Fibroblast of skin of right biceps (primary cell): ENCODE measurements at places on chromosomes 1 and 21.

DNA sequence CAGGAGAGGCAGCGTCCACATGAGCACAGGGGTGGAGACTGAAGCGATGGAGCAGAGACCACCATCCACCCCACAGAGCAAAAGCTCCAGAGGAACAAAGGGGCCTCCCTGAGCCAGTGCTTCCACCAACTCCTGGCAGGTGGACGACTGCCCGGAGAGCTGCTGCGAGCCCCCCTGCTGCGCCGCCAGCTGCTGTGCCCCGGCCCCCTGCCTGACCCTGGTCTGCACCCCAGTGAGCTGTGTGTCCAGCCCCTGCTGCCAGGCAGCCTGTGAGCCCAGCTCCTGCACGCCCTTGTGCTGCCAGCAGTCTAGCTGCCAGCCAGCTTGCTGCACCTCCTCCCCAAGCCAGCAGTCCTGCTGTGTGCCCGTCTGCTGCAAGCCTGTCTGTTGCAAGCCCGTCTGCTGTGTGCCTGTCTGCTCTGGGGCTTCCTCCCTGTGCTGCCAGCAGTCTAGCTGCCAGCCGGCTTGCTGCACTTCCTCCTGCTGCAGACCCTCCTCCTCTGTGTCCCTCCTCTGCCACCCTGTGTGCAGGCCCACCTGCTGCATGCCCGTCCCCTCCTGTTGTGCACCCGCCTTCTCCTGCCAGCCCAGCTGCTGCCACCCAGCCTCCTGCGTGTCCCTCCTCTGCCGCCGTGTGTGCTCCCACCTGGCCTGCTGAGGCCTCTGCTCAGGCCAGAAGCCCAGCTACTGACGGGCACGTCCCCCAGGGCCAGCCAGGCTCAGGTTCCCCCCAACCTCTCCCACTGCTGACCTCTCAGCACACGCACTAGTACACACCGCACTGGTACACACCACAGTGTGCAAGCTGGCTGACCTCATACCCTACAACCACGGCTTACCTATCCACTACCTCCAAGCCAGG lies 5.4 kb downstream of the KRTAP10-12 start:
- no peak for DNase-seq

GRCh38 chr21:37575580-37575979 lies 209.0 kb downstream of the DYRK1A start:
- no peak for DNase-seq

DNA sequence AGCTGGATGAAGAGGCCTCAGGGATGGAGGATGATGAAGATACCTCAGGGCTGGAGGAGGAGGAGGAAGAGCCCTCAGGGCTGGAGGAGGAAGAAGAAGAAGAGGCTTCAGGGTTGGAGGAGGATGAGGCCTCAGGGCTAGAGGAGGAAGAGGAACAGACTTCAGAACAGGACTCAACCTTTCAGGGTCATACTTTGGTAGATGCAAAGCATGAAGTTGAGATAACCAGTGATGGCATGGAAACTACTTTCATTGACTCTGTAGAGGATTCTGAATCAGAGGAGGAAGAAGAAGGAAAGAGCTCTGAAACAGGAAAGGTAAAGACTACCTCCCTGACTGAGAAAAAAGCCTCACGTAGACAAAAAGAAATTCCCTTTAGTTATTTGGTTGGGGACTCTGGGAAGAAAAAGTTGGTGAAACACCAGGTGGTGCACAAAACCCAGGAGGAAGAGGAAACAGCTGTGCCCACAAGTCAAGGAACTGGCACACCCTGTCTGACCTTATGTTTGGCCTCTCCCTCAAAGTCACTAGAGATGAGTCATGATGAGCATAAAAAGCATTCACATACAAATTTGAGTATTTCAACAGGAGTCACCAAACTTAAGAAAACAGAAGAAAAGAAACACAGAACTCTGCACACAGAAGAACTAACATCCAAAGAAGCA lies 15.4 kb downstream of the L1TD1 start:
- DNase-seq = no peak

- DNase-seq = no peak
Measured at GRCh38 chr1:183407474-183407873, 10.7 kb downstream of the NMNAT2 start.

- DNase-seq = no peak
Measured at GRCh38 chr1:87840767-87841166, 512.1 kb downstream of the LMO4 start.

- DNase-seq = peak; percentile 75
Measured at GRCh38 chr1:227947676-227948492, at the start of gene WNT9A. Gene WNT9A (minus strand): TSS chr1:227947932. CDS start chr1:227947887, 45 bp downstream.

DNA sequence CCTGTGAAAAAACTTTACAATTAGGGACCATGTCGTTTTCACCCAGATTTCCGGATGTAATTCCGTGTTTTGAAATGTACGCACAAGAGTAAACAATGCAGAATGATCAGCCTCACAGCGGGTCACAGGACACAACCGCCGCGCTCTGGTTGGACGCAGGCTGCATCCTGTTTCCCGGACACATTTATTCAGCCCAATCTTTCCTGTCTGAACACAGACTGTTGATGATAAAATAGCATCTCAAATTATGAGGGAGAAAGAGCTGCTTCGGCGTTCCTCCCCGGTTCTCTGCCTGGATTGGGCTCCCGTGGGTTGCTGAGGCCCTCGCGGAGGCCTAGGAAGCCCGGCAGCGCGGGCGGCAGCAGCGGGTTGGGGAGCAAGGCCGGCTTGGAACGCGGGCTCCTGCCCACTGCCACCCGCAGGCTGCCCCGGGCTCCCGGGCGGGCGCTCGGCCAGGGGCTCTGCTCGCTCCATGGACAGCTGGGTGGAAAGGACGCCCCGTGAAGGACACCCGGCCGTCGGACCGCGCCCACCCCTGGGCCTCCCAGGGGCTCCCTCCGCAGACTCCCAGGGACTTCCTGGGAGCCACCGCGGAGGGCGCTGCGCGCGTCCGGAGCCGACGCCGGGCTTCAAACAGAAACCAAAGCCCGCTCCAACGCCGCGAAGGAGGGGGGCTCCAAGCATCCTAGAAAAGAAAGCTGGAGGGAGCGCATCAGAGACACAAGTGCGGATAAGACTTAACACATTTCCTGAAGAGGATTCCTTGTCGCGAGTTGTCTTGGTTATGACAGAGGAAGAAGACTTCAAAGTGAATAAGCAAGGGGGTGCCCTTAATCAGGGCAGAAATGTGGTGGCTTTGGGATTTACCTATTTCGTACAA lies 122.3 kb downstream of the ESRRG start:
- peak; percentile 80 for DNase-seq

GRCh38 chr1:9877962-9878361 lies 32.1 kb downstream of the CTNNBIP1 start:
- DNase-seq = no peak

GRCh38 chr1:25039229-25039628 lies 109.2 kb upstream of the RUNX3 start:
- DNase-seq = no peak

DNA sequence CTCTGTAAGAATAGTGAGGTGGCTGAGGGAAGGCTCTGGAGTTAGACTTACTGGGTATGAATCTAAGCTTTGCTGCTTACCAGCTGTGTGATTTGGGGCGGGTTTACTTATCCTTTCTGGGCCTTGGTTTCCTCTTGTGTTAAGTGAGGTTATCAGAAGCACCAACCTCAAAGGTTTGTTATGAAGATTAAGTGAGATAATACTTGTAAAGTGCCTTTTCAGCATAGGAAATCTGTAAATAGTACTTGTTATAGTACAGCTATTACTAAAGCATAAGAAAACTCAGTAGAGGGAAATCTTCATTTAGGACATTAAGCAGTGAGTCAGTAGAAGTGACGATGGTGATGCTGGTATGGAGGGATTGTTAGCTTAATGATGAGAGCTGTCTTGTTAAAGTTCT lies 12.1 kb downstream of the HHAT start:
- DNase-seq = no peak

GRCh38 chr1:227356620-227357146 lies 38.4 kb upstream of the CDC42BPA start:
- DNase-seq = no peak

DNA sequence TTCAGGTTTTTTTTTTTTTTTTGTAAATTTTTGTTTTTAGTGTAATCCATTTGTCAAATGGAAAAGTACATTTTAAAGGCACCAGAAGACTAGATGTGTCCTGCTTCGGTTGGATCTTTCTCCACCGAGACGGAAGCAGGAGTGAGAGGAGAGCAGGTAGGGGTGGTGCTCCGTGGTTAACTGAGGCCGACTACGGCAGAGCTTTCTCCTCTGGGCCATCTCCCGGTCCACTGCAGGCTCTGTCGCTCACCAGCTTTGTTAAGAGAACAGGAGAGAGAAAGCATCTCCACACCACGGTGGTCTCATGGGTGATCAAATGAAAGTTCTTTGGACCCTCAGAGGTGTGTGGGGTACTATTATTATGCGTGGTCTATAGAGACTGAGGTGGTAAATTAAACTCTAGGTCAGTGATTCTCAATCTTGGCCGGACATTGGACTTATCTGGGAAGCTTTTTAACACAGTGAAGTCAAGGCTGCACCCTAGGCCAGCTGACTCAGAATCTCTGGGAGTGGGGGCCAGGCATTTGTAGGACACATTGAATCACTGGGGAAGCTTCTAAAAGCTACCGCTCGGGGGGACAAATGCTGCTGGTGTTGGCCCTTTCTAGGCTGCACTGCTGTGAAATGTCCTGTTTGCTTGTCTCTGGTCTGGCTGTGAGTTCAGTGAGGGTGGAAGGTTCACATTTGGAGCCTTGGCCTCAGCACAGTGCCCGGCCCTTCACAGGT lies 25.0 kb downstream of the ABCA4 start:
- peak; percentile 28 for DNase-seq

GRCh38 chr1:36109041-36109679 lies 15.9 kb downstream of the COL8A2 start:
- DNase-seq = peak; percentile 87

GRCh38 chr1:118297521-118297920 lies 112.5 kb upstream of the SPAG17 start:
- DNase-seq = no peak

DNA sequence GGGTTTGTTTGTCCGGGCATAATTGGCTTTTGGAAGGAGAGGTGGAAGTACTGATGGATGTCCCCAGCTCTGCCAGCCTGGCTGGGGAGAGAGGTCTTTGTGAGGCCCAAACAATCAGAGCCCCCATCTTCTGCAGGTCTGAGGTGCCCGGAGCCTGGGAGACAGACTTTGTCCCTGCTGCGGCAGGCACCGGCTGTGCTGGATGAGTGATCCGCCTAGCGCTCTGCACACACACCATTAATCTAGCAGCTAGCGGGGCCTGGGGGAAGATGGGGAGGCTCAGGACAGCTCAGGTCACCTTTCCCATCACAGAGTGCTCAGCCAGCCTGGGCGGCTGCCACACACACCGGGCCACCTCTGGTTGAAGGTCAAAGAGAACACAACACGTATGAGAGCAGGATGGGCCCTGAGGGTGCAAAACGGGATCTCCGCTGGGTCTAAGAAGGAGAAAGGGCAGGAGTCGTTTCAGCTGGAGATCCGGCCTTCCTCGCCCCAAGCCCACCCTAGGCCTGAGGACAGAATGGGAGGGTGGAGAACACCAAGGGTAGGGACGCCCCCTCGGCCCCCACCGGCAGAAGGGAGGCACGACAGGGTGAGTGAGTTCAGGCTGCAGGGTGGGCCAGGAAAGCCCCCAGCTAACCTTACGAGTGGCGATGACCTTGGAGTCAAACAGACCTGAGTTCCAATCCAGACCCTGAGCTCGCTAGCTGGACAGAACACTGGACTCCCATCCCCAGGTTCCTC lies 341.8 kb downstream of the NPHP4 start:
- no peak for DNase-seq

GRCh38 chr1:34164771-34165391 lies at the start of gene CSMD2:
Gene CSMD2 (minus strand): TSS chr1:34165230. CDS start chr1:34165097, 133 bp downstream.
- peak; percentile 85 for DNase-seq
